RWPE1 (cell line): ENCODE measurements at places on chromosomes 13 and 19.

DNA sequence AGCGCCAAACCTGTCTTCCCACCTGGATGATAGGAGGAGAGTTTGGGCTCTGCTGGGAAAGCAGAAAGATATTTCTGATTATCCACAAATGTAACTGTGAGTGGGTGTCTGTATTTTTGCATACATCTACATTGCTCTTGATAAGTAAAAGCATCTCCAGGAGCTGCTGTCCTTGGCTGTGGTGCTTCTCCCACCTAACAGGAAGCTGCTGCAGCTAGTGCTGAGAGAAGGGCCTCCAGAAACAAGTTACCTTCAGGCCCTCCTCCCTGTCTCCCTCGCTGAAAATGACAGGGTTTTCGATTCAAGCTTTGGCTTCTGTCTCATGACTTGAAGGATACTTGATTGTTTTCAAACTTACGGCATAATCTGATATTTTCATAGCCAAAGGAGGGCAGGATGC lies 90.1 kb downstream of the FOXO1 start:
- DNase-seq, result no peak

GRCh38 chr13:57837801-57838200 lies 206.3 kb downstream of the PCDH17 start:
- no peak for DNase-seq

DNA sequence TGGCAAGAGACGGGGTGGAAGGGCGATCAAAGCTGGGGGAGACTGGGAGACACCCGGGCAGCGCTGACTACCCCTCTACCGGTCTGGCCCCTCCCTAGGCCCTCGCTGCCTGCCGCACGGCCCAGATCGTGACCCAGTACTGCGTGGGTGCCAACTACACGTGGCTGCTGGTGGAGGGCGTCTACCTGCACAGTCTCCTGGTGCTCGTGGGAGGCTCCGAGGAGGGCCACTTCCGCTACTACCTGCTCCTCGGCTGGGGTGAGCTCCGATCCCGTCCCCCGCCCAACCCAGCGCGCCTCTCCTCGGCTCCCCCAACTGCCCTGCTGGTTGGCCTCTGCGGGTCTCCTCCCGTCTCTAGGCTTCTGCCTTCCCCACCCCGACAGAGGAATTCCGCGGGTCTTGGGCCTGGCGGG lies 8.8 kb downstream of the GIPR start:
- DNase-seq, result no peak

DNA sequence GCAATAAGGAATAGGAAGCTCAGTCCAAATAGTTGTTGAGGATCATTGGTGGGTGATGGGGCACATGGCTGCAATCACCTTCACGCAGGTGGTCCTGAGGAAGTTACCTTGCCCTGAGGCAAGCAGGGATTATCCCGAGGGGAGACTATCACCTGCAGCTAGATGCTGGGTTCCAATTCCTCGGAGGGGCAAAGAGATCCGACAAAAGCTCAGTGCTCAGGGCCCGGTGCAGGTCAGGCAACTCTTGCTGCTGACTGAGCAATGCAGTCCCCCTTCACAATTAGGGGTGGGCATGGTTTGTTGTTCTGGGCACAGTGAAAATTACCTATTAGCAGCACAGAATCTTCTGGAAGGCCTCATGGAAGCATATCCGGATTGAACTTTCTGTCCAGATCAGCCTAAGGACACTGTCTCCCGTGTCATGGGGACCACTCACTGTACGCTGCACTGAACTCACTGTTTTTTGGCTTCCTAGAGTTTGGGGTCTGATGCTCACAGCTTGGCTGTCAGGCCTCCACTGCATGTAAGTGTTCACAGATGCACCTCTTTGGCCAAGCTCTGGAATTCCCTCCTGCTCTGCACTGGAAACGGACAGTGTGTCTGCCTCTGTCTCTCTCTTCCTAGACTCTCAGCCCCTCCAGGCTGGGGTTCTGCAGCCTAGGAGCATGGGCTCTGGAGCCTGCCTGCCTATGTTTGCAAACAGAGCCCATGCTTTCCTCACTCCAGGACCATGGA lies 372.7 kb downstream of the ZNF536 start:
- no peak for DNase-seq
